WERI-Rb-1 (cell line): ENCODE measurements at places on chromosomes 2 and 18.

DNA sequence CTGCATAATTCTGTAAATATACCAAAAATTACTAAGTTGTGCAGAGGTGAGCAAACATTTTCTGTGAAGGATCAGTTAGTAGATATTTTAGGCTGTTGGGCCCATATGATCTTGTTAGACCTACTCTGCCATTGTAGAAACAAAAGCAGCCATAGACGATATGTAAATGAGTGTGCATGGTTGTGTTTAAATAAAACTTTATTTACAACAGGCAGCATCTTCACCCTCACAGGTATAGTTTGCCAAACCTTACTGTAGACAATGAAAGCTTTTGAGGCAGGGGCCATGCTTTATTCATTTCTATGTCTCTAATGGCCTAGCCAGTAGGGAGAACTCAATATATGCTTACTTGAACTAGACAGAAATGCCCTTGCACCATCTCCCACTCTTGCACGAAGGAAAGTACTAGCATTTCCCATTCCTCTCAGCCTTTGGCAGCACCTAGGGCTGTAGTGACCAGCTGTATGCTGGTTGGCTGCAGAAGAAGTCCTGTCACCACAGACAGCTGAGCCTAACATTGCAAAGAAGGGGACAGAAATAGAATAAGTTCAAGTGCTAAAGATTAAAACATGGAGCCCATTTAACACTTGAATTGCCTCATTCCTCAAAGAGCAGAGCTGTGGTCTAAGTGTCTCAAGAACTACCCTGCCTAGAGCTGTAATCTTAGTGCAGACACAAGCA is 305.1 kb upstream of the MGAT5 start:
- no peak for DNase-seq

GRCh38 chr18:61388010-61388409 is 54.8 kb downstream of the CDH20 start:
- DNase-seq: no peak

GRCh38 chr18:69205925-69206324 is 194.8 kb upstream of the DOK6 start:
- DNase-seq: no peak

GRCh38 chr2:202016579-202017227 is 17.0 kb upstream of the FZD7 start:
- DNase-seq: no peak

DNA sequence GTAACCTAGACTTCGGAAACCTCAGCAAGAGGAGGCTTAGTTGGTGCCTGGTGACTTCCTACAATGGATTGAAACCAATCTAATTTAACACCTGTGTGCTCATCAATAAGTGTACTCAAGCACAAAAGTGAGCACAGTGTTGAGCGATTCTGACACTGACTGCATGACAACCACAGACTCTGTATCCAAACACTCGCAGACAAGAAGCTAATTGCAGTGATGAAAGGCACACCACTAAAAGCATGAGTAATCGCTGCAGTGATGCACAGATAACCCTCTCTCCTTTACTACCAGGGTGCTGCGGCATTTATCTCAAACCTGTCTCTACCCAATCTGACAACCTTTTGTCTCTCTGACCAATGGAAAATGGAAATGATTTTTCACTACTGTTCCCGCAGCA is 168.1 kb downstream of the AFF3 start:
- no peak for DNase-seq

- DNase-seq: no peak
These were observed 23.3 kb upstream of the EXOC6B start for GRCh38 chr2:72849138-72849462.

GRCh38 chr2:142008135-142008744 is 122.6 kb downstream of the LRP1B start:
- DNase-seq: no peak

DNA sequence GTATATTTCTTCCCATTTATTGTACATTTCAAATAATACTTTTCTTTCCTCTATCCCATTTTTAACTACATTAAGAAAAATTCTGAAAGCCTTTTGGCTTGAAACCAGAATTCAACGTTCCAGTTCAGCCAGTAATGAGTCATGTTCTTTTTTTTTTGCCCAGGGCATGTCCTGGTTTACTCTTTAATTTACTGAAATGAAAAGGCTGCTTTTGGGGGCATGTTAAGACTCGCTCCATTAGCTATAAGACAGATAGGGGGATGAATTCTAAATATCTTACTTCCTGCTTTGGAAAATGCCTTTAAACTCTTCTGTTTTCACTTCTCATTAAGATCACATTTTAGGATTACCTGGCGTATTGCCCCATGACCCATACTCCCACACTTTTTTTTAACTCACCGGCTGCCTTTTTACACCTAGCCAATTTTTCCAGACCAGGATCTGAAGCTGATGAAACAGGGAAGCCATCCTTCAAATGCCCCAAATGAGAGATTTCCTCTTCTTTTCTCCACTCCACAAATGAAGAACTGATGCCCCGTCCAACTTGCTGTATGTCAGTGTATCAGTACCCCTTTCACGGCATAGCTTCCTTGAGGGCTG is 585 bp downstream of the ABCA12 start:
- no peak for DNase-seq

DNA sequence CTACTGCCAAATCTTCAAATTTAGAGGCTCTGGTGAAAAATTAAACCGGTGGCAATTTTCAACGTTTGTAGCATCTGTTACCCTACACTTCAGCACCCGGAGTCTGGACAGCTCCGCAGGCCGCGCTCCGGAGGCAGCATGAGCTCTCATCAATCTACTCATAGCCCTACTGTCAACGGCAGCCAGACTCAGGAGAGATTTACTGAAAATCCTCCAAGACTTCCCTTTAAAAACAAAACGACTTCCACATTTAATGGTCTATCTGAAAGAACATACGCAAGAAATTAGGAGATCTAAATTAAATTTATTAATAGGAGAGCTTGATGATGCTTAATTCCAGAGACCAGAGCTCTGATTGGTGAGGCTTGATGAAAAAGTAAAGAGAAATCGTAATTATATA is 970 bp upstream of the ADCYAP1 start:
- DNase-seq: peak; percentile 36

DNA sequence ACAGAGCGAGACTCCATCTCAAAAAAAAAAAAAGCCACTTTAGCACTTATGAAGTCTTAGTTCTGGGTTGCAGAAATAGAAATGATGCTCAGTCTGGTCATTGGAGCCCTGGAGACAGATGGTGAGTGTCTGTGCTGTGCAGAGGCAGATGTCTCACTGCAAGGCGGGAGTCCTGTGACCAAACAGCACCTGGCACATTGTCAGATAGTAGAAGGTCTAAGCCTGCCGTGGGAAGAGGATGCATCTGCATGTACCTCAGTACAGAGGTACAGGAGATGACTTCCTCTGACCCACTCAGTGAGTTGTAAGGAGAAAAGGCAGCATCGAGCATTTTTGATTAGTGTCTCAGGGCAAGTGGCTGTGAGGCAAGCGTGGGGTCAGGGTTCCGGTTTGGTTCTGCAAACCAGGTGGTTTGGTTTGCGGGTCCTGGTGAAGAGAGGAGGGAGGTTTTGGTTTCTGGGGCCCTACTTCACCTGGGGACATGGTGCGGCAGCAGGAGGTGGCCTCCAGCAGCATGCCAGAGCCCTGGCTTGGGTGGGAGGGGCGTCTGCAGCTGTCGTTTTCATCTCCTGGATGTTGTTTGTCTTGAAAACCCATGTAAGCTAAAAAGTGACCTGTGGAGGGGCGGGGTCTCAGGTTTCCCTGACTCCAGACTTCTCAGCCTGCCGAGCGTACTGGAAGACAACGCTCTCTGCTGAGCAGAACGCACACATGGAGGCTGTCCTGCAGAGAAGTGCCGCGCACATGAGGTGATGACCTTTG is 3.8 kb downstream of the RBFA start:
- DNase-seq: peak; percentile 81

DNA sequence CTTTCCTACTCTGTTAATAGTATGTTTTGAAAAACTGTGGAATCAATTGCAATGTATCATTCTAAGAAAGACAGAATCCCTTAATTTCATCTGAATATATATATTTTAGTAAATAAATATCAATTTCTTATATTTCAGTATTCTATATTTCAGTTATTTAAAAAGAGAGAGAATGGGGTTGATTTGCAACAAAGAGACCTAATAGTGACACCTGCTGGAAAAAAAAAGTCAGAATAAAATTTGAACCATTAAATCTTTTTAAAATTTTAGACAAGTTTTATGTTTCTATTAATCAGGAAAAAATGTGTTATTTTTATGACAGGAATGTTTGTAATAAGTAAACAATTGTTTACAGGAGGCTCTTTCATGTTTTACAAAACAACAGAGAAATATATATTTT is 20.7 kb upstream of the CCNT2 start:
- DNase-seq: no peak

DNA sequence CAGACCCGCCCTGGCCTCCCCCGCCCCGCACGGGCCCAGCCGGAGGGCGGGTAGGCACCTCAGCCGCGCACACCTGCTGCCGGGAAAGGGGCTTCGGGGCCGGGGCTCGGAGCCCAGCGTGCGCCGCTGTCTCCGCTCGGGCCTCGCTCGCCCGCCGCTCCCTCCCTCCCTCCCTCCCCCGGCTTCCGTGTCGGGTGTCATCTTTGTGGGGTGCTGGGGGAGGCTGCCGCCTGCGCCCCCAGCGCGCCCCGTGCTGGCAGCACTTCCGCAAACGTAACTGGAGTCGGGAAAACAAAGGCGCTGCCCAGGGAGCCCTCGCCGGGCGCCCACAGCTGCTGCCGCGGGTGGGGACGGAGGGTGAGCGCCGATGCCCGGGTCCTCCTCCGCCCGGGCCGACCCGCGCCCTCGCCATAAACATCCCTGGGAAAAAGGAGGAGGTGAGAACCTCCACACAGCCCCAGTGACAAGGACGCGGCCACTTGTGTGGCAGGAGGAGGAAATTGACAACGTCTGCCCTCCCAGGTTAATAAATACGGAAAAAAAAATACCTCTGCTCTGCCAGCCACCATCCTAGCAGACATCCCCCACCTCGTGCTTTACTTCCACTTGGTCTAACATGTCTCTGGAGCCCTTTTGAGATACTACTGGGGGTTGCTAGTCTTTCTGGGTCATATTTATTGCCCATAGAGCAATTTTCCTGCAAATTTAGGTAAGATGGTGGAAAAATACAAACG is 550 bp downstream of the MFSD6 start:
- DNase-seq: peak; percentile 42

- DNase-seq: no peak
These were observed 20.8 kb downstream of the COPS7B start for GRCh38 chr2:231807020-231807419.

DNA sequence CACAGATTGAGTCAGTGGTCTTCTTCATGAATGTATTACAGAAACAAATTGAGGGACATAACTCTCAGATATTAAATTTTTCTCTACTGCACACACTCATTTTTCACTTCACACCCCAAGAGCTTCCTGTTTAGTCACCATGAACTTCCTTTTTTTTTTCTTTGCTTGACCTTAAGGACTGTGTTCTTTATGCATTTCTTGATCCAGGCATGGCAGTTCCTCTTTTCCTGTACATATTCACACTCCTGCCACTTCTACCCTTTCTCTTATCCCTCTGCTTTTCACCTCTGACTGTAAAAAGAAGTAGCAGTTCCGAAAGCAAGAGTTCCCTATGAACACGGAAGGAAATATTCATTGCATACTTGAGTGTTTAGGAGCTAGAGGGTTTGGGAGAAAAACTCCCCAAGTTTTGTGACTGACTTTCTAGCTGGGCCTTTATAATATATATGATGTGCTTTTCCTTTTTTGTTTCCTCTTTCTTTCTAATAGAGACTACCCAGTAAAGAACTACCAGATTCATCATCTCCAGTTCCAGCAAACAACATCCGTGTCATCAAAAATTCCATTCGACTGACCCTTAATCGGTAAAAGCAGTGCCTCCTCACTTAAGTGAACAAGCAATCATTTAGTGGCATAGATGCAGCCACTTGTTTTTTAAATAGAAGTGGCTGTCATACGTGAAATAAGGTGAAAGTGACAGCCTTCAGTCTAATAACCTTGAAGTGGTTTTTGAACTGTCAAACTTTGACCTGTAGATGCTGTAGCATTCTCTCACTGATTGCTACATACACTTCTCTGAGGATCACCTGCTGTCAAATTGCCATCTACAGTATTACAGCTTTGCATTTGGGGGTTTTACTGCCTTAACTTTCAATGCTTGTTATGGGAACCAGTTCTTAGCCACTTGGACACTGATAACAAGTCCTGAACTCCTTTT is 40.8 kb downstream of the PAPOLG start:
- no peak for DNase-seq

DNA sequence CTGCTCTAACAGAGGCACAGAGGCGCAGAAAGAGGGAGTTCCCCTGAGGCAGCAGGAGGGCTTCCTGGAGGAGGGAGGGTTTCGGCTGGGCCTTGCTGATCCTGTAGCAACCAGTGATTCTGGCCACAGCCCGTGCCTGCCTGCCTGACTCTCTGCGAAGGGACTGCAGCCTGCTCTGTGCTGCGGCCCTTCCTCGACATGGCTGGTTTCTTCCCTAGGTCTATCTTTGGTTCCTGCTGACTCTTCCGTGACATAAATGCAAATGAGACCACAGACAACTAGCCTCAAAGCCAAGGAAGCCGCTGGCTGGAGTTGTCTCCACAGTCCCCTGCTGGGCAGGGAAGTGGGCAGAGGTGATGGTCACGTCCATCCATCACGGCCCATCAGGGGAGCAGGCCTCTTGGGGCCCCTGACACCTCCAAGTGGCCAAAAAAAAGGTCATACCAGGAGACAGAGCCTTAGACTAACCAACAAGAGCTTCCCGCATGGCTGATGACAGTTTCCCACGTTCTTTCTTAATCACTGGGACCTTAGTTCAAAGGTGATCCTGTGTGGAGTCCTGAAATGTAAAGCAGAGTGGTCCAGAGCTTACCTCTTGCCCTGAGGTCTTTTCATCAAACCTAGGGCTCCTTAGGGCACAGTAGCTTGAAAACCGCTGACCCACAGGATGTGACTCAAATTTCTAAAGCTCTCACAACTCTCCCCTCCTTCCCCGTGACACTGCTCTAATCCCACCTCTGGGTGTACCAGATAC is 55.3 kb downstream of the HS1BP3 start:
- peak; percentile 10 for DNase-seq

DNA sequence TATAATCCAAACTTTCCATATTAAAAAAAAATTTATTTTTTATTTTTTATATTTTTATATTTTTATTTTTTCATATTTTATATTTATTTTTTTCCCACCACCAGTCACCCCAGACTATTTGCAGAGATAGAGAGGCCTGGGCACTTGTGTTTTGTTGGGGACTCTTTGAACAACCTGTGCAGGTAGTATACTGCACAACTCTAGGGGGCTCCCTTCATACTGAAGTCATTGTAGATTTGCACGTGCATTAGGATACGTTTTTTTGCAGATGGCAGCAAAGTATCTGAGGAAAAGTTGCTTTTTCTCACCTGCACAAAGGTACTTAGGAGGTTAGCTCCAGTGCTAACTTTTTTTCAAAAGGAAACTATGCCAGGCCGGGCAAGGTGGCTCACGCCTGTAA is 73.9 kb upstream of the TANC1 start:
- no peak for DNase-seq

GRCh38 chr2:150977296-150977695 is 284.4 kb downstream of the RBM43 start:
- no peak for DNase-seq
